ENCODE measurements at places on chromosomes 11 and 22.

DNA sequence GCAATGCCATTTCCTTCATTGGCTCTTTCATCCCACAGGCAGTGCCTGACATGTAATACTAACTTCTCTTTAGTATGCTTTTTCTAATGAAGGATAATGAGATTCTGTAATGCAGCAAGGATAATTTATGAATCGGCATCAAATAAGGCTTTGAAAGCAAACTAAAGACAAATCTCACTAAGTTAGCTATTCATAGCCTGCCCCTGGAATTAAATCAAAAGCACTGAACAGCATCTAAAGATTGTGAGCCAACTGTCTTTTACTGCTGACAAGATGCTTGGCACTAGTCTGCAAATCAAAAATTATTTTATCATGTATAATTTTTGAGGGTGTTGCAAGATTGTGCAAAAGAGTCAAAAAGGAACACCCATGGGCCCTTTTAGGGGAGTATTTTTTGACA lies 265.0 kb downstream of the CASP12 start:
- DNase-seq, result no peak

DNA sequence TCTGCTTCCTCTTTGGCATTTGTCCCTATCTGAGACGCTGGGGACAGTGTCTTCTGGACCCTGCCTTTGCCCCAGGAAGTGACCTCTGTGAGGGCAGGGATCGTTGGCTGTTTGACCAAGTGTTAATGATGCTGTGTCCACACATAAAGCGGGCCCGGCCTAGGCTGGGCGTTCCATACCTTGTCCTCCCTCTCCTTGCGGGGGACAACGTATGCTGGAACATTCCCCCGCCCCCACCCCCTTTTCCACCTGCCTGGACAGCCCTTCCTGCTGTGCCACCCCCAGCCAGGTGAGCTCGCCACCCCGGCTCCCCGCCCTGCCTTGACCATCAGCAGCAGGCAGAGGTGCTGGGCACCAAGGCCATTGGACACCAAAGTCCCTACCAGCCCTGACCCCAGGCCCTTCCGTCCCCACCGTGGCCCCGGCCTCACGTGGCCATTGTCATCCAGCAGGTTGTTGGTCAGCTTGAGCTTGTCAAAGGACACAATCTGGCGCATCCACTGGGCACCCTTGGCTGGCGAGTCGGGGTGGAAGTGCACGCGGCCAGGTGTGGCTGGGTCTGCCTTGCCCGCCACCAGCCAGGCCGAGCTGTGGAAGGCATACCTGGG lies 4.1 kb upstream of the NUDT8 start:
- DNase-seq, result no peak

DNA sequence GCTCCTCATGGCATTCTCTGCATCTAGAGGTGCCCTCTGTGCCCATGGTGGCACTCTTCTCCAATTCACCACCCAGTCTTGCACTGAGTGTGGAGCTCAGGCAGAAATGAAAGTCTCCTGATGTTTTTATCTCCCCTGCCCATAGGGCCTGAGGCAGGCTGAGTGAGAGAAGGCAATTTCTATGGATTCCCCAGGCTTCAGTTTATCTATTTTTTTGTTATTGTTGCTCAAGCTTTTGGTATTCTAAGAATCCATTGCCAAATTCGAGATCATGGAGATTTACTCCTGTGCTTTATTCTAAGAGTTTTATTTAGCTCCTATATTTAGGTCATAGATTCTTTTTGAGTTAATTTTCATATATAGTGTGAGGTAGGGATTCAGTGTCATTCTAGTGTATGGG lies 40.7 kb downstream of the TSPAN18 start:
- no peak for DNase-seq

GRCh38 chr11:93039531-93040240 lies 70.2 kb downstream of the MTNR1B start:
- no peak for DNase-seq

- DNase-seq, result no peak
Measured at GRCh38 chr22:27726331-27726685, 75.2 kb downstream of the MN1 start.

DNA sequence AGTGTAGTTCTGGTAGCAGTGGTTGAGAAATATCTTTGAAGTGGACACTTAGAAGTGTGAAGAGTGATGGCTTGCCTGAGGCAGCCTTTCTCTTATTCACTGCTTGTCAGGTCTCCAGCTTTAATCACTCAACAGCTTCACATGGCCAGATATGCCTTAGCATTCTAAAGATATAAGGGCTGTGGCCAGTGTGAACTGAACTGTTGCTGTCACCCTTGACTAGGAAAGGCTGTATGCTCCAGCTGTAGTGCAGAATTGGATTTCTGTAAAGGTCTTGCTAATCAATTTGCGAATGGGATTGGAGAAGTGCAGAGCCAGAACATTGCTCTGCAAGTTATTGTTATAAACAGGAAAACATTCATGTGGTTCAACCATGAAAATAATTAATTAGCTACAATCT lies 266.7 kb downstream of the TMEM135 start:
- DNase-seq, result no peak

- DNase-seq, result no peak
Measured at GRCh38 chr11:72668629-72669347, 5.4 kb downstream of the PDE2A start.

DNA sequence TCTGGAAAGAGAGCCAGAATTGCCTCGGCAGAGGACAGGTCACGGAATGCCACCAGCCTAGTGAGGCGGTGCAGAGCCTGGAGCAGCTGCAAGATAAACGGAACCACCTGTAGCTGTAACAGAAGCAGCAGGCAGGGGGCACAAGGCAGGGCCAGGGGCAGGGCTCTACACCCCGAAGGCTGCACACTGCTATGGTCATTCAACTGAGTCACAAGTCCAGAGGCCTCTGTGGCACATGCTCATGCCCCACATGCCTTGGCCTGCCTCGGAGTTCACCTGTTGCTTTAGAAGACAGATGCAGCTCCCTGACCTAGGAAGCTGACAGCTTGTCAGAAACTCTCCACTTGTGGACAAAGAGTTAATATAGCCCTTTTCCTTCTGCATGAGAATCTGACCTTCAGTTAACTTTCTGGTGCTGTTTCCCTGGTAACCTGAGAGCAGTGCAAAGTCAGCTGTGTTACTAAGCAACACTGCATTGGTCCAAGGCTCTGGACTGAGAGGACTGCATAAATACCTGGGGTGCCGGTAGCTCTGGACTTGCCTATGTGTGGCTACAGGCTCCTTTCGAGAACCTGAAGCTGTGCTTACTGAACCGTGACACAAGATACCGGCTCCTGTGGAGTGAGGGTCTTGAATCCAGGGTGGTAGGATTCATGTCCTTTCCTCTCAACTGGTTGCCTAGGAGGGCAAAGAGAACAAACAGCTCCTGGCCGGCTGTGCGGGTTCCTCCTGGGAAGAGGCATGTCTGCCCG lies 10.5 kb downstream of the COMMD9 start:
- no peak for DNase-seq

DNA sequence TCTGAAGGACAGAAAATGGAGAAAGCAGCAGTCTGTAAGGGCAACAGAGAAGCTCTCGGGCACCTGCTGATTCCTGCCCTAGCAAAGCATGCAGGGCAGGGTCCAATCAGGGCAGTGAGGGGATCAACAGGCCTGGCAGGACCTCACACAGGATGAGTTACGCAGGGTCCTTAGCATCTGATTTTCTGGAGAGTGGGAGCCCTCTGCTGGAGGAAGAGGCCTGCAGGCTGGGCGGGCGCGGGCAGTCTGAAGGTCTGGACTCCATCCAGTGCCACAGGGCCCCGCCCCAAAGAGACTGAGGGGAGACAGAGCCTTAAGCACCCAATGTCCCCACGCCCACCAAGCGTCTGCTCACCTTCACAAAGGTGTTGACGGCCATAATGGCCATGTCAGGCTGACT lies 28.9 kb downstream of the AP1B1 start:
- no peak for DNase-seq

GRCh38 chr11:121892131-121892681 lies 223.8 kb downstream of the BLID start:
- DNase-seq, result no peak

DNA sequence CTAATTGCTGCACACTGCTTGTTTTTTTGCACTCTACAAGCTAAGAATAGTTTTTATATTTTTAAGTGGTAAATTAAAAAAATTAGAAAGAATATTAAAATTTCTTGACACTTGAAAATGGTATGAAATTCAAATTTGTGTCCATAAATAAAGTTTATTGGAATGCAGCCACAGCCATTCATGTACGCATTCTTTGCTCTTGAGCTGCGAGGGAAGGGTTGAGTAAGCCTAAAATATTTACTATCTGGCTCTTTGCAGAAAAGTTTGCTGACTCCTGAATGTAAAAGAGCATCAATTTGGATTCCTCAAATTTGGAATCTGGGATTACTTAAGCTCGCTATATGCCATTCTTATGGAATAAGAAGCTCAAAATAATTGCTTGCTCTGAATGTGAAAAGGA lies 3.4 kb upstream of the ADAMTS8 start:
- DNase-seq, result no peak

DNA sequence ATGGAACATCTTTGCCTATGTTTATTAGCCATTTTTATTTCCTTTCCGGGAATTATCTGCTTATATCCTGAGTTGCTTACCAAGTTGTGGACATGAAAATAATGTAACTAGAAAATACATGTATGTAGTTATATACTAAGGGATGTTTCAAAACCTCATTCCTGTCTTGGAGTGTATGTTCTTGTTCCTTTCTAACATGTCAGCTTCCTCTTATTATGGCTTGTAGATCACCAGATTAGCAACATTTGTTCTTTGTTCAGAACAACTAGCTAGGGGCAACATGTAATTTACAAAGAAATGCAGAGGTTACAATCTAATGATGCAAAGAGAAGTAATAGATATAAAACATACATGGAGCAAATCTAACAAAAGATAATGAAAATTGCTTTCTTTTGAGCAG lies 13.1 kb upstream of the TMEM123 start:
- DNase-seq, result no peak

- DNase-seq, result no peak
Measured at GRCh38 chr11:75269367-75269660, 28.7 kb downstream of the TPBGL start.

- DNase-seq, result no peak
Measured at GRCh38 chr11:96033095-96033494, 109.2 kb upstream of the MTMR2 start.

DNA sequence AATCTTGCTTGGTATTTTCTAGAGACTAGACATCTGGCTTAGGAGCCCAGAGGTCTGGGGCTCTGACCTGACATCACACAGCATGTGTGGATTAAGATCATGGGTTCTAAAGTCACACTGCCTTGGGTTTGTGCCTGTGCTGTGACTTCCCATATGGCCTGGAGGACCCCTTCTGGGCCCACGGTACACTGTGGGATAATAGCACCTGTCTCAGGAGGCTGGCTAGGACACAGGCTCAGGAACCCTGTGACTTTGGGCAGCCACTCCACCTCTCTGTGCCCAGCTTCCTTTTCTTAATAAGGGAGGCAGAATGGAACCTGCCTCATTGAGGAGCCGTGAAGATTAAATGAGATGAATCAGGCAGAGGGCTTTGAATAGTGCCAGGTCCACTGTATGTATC lies 99.2 kb upstream of the B3GAT1 start:
- no peak for DNase-seq

DNA sequence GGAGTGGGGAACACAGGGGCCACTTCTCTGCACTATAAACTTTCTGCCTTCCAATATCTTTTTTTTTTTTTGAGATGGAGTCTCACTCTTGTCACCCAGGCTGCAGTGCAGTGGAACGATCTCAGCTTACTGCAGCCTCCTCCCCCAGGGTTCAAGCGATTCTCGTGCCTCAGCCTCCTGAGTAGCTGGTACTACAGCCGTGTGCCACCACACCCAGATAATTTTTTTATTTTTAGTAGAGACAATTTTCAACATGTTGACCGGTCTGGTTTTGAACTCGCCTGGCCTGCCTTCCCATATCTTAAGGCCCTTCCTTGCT lies 1.7 kb downstream of the SLC3A2 start:
- no peak for DNase-seq

- DNase-seq, result no peak
Measured at GRCh38 chr11:129460714-129461113, 85.1 kb downstream of the BARX2 start.

- no peak for DNase-seq
Measured at GRCh38 chr11:24093375-24093774, 403.5 kb upstream of the LUZP2 start.

DNA sequence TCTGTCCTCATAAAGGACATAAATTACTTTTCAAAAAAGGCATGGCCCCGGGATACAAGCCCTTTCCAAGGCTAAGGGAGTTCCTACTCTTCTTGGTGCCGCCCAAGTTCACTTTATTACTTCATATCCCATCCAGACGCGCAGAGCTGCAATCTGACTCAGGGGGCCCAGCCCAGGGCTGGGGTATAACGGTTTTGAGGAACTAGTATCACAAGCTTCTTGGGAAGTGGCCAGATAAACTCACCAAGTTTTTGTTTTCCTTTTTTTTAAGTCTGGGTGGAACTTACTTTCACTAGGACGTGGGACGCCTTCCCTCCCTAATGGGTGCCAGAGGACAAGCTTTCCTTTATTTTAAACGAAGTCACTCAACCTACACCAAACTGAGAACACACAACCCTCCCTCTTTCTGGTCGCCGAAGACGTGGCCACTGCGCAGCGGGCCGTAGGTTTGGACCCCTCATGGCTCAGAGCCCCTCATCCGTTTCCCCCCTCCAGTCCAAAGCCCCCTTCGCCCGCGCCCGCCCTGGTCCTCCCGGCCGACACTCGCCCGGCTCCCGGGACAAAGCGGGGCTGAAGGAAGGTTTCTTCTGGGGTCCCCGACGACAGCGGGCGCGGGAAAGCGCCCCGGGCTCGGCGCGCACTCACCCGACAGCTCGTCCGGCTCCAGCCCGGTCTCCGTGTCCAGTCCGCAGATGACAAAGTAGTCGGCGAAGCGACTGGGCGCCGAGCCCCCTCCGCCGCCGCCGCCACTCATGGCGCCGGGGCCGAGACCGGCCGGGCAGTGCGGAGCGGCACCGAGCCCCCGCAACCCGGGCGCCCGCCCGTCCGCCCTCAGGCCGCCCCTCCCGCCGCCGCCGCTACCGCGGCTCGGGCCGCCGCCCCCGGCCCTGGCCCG lies 587 bp downstream of the DENND5A start:
- no peak for DNase-seq

- no peak for DNase-seq
Measured at GRCh38 chr11:30197869-30198268, 32.9 kb upstream of the FSHB start.

GRCh38 chr11:30586251-30587144 lies at the start of gene MPPED2:
MPPED2 (minus strand) TSS chr11:30586353; CDS start chr11:30580373, 5,980 bp downstream.
- no peak for DNase-seq

Data from activated naive CD4-positive, alpha-beta T cell (primary cell).